CD4-positive, alpha-beta T cell treated with Interleukin-17A for 1 hour (primary cell): ENCODE measurements at places on chromosomes 4 and X.

- DNase-seq: no peak
Measured at GRCh38 chr4:17437396-17437795, 74.5 kb downstream of the QDPR start.

- no peak for DNase-seq
Measured at GRCh38 chr4:127783026-127783769, 1.1 kb downstream of the HSPA4L start.

DNA sequence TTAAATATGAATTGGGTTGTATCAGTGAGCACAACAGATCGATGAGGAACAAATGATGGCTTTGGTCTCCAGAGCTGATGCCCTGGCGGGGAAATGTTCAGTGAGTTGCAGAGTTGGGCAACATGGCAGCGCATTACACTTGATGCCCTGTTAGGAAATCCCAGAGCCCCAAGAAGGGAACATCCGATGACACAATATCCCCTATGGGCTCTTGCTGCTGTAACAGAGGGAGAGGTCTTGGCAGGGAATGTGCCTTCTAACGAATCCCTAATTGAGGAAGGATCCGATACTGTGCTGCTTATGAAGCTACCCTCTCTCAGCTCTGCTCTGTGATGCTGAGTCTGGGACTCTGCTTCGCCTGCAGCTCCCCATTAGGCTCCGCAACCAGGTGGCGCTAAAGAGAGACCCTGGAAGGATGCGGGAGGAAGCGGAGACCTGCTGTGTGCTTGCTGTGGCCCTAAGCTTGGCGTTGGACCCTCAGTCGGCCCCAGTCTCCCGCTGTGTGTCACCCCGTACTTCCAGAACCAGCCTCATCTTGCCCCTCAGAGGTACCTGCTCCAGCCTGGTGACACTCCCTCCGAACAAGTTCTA lies 38.9 kb downstream of the PDHA1 start:
- DNase-seq: peak; percentile 37

DNA sequence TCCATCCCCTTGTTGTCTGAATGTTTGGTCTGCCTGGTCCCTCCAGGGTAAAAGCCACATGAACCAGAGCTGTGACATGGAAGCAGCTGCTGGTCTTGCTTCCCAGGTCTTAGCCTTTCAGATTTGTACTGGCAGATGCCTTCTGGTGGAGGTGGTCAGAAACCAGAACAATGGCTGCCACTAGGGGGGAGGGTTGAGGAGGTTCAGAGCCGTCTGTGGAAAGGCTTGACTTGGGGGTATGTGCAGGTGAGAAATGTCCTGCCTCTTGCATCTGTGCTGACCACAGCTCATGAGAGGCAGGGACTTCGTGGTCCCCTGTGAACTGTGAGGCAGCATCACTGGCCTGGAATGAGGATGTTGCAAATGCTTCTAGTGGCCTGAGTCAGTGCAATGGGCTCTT lies 144.2 kb upstream of the WDR1 start:
- no peak for DNase-seq

DNA sequence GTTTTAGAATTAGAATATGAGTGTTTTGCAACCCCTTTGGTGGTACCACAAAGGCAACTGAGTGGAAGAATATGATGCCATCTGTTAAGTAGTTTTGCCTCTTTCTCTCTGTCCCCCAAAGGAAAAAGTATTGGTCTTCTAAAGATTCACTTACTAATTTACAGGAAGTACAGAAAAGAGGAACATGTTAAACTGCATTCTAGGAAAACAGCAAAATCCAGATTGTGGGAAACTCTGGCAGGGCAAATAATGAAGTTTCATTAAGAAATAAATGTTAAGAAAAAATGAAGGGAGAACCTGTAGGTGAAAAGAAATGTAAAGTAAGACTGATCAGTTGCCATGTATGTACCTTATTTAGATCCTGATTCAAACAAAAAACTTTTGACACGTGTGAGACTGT lies 39.3 kb downstream of the NSUN7 start:
- no peak for DNase-seq

DNA sequence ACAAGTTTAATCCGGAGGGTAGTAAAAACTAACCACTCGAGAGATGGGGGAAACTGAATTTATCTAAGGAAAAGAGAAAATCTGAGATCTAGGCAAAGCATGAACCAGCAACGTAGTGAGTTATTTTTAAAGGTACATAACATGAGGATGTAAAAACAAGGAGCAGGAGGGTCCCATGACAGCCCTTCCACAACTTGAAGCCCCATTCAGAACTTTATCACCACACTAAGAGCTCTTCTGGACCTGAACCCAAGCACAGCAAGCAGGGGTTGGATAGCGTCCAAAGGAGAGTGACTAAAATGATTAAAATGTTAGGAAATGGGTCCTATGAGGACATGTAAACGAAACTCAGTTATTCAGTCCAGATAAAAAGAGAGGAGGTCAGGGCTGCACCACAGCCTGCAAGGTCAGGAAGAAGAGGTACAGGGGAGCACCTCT lies 16.2 kb downstream of the SH3RF1 start:
- DNase-seq: no peak

- no peak for DNase-seq
Measured at GRCh38 chrX:372856-373640, 13.7 kb downstream of the PPP2R3B start.

DNA sequence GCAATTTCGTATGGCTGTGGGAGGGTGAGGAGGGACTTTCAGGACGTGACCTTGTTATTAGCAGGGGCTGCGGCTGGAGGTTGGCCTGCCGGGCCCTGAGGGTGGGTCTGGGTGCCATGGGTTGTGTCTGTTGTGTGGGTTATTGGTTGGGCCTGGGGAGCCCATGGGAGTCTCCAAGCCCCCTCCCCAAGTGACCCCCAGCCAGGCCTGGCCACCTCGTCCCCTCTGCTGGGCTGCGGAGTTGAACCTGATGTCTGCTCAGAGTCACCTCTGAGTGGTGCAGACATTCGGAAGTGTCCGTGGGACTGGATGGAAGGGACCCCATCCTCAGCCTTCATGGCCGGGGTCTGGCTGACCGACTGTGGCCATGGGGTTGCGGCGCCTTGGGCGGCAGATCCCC lies 67.7 kb downstream of the TRMT44 start:
- DNase-seq: no peak

GRCh38 chr4:12889054-12889453 lies 595.1 kb downstream of the RAB28 start:
- no peak for DNase-seq

DNA sequence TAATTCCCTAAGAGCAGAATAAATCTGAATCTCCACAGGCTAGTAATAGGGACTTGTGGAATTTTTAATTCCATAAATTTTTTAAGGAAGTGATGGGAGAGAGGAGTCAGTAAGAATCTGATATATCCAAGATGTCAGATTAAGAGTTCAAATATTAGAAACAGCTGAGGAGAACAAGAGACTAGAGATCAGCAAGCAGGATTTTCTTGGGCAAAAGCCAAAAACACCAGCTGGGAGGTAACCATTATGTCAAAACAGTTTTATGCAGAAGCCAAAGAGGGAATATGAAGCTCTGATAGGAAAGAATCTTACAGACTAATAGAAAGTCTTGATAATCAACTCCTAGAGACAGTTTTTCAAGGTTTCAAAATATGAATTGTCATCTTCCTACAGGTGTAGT lies 72.2 kb upstream of the RBPJ start:
- DNase-seq: no peak

GRCh38 chrX:46330981-46331380 lies 214.2 kb downstream of the ZNF674 start:
- no peak for DNase-seq

GRCh38 chr4:123832173-123833026 lies 435.8 kb downstream of the SPRY1 start:
- DNase-seq: no peak

DNA sequence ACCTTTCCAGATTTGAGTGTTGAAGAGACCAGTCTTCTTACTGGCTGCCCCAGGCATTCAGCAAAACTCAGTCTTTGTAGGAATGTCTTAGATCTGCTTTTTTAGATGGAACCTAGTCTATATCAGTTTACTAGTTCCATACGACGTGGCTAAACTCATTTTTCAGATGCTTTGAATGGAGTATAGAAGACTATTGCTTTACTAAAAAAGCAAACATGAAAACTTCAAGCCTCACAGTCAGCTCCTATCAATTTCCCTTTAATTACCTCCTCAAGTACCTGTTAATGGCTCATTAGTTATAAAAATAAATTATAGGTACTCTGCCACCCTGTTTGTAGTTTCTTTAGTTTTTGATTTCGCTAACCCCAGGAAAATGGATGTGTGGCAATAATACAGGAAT lies 63.0 kb upstream of the STOX2 start:
- no peak for DNase-seq

GRCh38 chr4:63663870-63664269 lies 745.4 kb downstream of the TECRL start:
- DNase-seq: no peak

GRCh38 chr4:61514991-61515390 lies 314.9 kb downstream of the ADGRL3 start:
- no peak for DNase-seq

DNA sequence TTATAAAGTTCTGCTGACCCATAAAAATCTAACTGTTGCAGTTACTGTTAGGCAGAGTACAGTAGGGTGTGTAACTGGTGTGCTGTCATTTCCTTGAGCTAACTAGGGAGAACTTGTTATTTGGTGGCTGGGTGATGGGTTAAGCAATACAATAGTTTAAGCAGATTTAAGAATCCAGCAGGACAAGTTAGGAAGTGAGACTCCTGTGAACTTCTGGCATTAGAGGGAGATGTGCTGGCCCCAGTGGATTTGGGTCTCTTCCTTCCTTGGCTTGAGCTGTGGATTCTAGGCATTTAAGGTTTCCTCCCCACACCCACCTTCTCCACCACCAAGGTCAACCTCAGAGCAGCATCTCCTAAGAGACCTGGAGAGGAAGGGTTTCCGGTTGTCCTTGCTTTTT lies 70.5 kb downstream of the CLCN5 start:
- no peak for DNase-seq

- DNase-seq: no peak
Measured at GRCh38 chrX:24696294-24696693, 2.6 kb downstream of the POLA1 start.

- DNase-seq: no peak
Measured at GRCh38 chrX:10482261-10482660, 138.1 kb downstream of the MID1 start.

GRCh38 chr4:150232029-150232428 lies 153.8 kb downstream of the DCLK2 start:
- DNase-seq: no peak

- no peak for DNase-seq
Measured at GRCh38 chr4:102565696-102566095, 64.5 kb downstream of the NFKB1 start.

GRCh38 chr4:130288576-130288975 lies 1192.6 kb downstream of the C4orf33 start:
- DNase-seq: no peak

GRCh38 chr4:75968084-75968483 lies 22.7 kb downstream of the SDAD1 start:
- no peak for DNase-seq

GRCh38 chr4:159117564-159117963 lies 14.7 kb downstream of the RAPGEF2 start:
- DNase-seq: no peak

DNA sequence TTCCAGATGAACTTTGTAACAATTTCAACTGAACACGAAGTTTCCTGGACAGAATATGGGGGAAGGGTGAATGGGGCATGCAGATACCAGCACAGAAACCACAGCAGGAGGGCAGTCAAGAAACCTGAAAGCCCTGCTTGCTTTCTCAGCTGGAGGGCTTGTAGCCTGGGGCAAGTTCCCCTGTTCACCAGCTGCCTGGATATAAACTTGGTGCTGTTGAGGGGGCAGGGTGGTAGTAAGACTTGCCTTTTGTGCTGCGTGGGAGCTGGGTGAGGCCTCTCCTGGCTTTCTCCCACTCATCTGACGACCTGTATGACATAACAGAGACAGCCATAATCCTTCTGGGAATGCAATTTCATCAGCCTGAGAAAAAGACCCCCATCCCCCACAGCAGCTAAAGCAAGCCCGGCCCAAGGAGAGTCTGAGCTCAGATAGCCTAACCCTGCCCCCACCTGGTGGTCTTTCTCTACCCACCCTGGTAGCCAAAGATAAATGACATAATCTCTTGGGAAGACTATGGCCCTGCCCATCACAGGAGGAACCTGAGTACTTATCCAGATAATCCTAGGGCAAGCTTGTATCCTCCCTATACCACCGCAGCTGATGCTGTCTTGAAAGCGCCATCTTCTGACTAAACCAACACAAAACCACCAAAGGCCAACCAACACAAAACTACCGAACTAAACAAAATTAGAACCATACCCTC lies 234.3 kb downstream of the LAS1L start:
- DNase-seq: no peak

GRCh38 chr4:138627096-138627495 lies 384.9 kb upstream of the SLC7A11 start:
- no peak for DNase-seq

GRCh38 chr4:185013417-185014125 lies 4.7 kb upstream of the HELT start:
- DNase-seq: no peak

GRCh38 chrX:122091571-122091970 lies 1044.2 kb downstream of the GLUD2 start:
- no peak for DNase-seq

- no peak for DNase-seq
Measured at GRCh38 chrX:155259752-155260151, 4.5 kb downstream of the RAB39B start.

GRCh38 chr4:48180234-48180633 lies 46.2 kb upstream of the TXK start:
- DNase-seq: no peak

GRCh38 chrX:73478961-73479360 lies 32.1 kb downstream of the CDX4 start:
- no peak for DNase-seq

GRCh38 chr4:176230836-176231235 lies 35.5 kb upstream of the SPATA4 start:
- no peak for DNase-seq

DNA sequence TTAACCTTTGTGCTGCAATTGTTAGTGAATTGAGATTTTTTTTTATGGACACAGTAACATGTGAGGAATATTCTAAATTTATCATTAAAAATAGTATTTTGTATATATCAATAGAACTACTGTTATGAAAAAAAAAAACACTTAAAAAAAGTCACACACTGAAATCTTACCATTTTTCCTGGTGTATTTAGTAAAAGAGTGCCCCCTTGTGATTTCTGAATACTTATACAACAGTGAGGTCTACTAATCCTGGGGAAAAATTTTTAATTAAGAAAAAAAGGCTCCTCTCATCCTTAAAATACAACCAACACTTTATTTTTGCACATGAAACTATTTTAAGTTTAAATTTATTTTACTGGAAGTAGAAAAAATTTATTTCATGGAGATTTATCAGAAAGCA lies 56.4 kb upstream of the SPOCK3 start:
- no peak for DNase-seq

- DNase-seq: no peak
Measured at GRCh38 chr4:76987153-76987591, 37.6 kb downstream of the SEPTIN11 start.

- DNase-seq: no peak
Measured at GRCh38 chr4:139833151-139833910, 167.7 kb downstream of the MGST2 start.

DNA sequence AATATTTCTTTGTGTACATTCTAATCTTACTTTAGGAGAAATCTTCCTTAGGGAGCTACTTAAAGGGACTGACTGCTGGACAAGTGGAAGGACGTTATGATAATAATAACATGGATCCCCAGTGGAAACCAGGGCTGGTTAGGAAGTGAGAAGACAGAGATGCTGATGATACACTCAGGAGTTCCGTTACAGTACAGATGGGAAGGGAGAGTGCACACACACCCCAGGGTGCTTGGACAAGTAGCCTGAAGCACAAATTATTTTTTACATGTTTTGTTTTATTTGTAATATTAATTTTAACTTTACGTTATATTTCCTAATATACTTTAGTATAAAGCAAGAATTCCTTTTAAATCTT lies 84.1 kb downstream of the BMPR1B start:
- no peak for DNase-seq

- no peak for DNase-seq
Measured at GRCh38 chr4:41326776-41327175, 70.0 kb downstream of the UCHL1 start.
